Esophagus squamous epithelium (tissue), 5 donors: ENCODE measurements at places on chromosomes 2 and 18.

GRCh38 chr18:13379062-13379865 is 160.7 kb downstream of the LDLRAD4 start:
- DNase-seq = no peak

GRCh38 chr2:134271758-134272157 is 17.9 kb downstream of the MGAT5 start:
- DNase-seq = no peak

GRCh38 chr18:5979176-5979888 is 84.0 kb upstream of the TMEM200C start:
- no peak for DNase-seq

- no peak for DNase-seq
Observed at GRCh38 chr2:233764264-233764663, 4.2 kb downstream of the UGT1A1 start.

GRCh38 chr2:48292393-48292792 is 237.6 kb upstream of the STON1 start:
- no peak for DNase-seq

GRCh38 chr18:37414816-37415215 is 150.8 kb downstream of the CELF4 start:
- DNase-seq = no peak

GRCh38 chr18:61474341-61474740 is 141.1 kb downstream of the CDH20 start:
- no peak for DNase-seq

- no peak for DNase-seq
Observed at GRCh38 chr18:73980289-73980979, 167.2 kb downstream of the FBXO15 start.

GRCh38 chr2:34912084-34912483 is 1313.0 kb upstream of the FAM98A start:
- no peak for DNase-seq

GRCh38 chr2:53515435-53516332 is 251.9 kb upstream of the CHAC2 start:
- no peak for DNase-seq

- no peak for DNase-seq
Observed at GRCh38 chr2:6913415-6914157, 3.6 kb upstream of the RNF144A start.

- no peak for DNase-seq
Observed at GRCh38 chr2:73205611-73206010, 3.2 kb downstream of the NOTO start.

- DNase-seq = no peak
Observed at GRCh38 chr2:102619414-102620319, at the start of gene SLC9A2. Gene SLC9A2 (plus strand): TSS chr2:102619553. CDS start chr2:102619849, 296 bp downstream.

- DNase-seq = no peak
Observed at GRCh38 chr18:56130481-56130880, 507.9 kb downstream of the TXNL1 start.

DNA sequence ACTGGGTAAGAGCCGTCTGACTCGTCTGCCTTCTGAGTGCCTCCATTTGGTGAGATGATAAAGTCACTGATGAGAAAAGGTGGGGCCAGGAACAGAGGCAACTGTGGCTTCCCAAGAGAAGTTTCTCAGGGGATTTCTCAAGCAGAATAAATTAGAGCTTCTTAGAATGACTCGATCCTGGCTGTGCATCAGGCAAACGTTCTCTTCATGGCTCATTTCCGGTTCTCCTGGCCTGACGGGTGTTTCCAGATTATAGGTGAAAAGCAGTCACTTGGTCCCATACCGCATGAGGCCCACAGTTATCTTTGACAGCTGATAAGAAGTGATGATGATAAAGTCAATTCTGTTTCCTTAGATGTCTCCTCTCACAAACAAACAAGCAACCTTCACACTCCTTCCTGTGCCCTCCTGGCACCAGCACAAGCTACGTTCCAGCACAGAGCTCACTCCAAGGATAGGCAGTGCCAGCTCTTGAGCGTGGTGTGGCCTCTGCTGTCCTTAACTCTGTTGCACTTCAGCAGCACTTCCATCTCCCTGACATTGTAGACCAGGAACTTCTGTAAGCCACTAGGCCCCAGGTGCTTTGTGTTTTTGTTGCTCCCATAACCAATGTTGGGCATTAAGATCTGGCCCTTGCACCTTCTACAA is 37.8 kb upstream of the KCNF1 start:
- no peak for DNase-seq

DNA sequence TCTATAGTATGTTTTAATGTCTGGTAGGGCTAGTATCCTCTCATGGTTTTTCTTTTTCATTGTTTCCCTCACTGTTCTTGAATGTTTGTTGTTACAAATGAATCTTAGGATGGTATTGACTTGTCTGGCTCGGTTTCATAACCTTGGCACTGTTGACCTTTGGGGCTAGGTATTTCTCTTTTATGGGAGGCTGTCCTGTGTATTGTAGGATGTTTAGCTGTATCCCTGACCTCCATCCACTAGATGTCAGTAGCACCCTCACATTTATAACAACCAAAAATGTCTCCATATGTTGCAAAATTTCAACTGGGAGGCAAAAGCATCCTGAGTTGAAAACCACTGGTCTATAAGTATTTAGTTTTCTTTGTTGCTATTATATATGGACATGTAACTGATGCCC is 7.0 kb upstream of the AOX1 start:
- no peak for DNase-seq

DNA sequence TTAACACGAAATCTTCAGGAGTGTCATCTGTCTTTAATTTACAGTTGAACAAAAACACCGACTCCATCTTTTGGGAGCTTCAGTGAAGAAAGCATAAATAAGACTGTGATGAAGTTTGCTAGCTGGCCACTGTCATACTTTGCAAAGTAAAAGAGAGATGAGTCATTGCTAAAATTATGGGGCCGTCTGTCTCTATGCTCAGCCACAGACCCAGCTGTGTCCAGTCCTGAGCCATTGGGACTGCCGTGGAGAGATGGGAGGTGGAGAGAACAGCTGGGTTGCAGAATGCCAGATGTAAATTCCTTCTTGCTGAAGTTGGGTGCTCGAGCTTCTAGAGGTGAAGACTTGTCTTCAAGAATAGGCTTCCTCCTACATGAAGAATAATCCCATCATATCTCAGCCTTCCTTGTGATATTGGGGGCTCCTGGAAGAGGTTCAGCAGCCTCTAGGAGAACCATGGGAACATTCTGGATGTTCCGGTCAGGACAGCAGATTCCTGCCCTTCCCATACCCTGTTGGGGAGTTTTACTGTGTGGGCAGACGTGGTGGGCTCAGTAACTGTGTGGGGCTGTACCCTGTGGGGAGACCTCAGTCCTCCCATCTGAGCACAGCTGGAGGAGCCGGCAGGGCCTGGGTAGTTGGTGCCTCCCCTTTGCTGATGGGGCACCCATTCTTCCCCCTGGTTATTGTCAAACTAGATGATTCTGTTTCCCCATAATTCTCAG is 71.1 kb downstream of the LDLRAD4 start:
- DNase-seq = no peak

DNA sequence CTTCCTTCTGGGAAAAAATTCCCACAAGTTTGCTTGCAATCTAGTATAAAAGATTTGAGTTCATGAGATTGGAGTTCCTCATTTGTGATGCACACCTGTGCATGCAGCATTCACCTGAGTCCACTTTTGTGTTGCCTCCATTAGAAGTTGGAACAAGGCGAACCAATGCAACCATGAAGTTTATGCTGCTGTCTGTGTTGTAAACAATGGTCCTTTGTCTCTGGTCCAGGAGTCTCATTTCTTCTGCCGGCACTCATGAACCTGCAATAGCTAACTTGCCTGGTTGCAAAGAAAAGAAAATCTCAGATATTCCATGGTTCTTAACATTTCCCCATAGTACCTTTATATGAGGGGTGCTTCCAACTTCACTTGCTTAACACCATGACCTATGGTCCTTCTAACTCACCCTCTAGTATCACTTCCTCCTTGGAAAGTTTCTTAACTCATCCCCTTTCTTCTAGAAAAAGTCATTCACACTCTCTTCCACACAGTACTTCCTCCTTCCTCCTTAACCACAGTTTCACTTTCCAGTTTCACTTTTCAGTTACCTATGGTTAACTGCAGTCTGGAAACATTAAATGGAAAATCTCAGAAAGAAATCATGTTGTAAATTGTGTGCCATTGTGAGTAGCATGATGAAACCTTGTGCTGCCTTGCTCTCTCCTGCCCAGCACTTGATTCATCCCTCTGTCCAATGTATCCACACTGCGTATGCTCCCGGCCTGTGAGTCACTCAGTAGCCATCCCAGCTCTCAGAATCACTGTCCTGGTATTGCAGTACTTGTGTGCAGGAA is 128.8 kb upstream of the TRIB2 start:
- DNase-seq = no peak

- DNase-seq = no peak
Observed at GRCh38 chr18:3520230-3521085, 70.5 kb downstream of the TGIF1 start.

- no peak for DNase-seq
Observed at GRCh38 chr2:202193881-202194353, 44.5 kb downstream of the SUMO1 start.
